ENCODE measurements at places on chromosomes 6 and 20.

GRCh38 chr6:91213229-91213901 lies 626.5 kb upstream of the MAP3K7 start:
- no peak for DNase-seq

GRCh38 chr20:19688031-19688806 lies 69.8 kb upstream of the RIN2 start:
- DNase-seq = no peak

- no peak for DNase-seq
Measured at GRCh38 chr6:79416931-79417330, 120.3 kb downstream of the LCA5 start.

GRCh38 chr20:47173596-47174216 lies 182.8 kb downstream of the ZMYND8 start:
- no peak for DNase-seq

- no peak for DNase-seq
Measured at GRCh38 chr6:138914701-138915100, 73.4 kb downstream of the REPS1 start.

Data from hematopoietic multipotent progenitor cell treated with erythropoietin and hydrocortisone succinate and interleukin-3 and kit ligand, for 17 days (in vitro differentiated cells).